Muscle of arm (tissue), 14 donors: ENCODE measurements at places on chromosomes 7 and 10.

DNA sequence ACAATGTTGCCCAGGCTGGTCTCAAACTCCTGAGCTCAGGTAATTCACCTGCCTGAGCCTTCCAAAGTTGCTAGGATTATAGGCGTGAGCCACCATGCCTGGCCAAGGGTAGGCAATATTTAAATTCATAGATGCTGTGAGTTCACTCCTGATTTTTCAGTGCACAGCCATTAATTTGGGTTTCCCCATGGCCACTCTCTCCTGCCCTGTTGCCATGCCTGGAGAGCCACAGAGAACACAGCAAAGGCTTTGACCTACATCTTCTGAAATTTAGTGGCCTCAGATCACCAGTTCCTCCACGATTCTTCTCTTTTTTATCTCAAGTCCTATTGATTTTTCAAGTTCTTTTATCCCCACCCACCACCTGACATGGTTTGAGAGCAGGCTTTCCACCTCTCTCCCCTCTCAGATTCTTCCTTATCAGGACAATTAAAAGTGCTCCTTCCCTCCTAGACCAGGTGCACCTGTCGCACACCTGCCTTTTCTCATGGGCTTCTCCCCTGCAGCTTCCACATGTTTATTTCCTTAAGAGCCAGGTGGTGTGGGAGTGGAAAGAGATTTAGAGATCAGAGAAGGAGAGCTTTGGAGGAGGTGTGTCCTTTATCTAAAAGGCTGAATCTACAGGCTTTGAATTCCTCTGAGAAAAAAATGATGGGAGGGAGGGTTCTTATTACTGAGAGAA is 123.8 kb downstream of the ADRA2A start:
- no peak for DNase-seq

GRCh38 chr10:5550621-5551530 is 26.1 kb downstream of the CALML3 start:
- DNase-seq: no peak

- DNase-seq: no peak
Observed at GRCh38 chr7:28276298-28276697, 95.7 kb upstream of the JAZF1 start.

- no peak for DNase-seq
Observed at GRCh38 chr7:159195946-159196345, 51.3 kb upstream of the VIPR2 start.

DNA sequence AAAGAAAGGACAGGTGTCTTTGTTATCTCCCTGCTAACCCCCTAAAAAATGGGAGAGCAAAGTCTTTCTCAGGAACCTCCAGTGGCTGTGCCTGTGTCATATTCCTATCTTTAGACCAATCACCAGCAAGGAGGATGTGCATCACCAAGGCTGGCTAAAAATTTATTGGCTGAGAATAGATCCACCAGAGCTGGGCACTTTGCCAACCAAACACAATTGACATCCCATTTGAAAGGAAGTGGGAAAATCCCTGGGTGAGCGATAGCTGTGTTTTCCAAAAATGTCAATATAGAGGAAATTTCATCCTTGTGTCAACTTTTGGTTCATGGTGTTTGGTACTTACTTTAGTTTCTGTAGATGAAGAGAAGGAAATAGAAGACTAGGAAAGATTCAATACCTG is 13.1 kb upstream of the GPR141 start:
- no peak for DNase-seq

GRCh38 chr10:71964098-71964742 is at the start of gene CHST3:
TSS of gene CHST3 (plus strand) at chr10:71964395. CDS start at chr10:72005843, 41,448 bp downstream.
- peak; percentile 65 for DNase-seq

- DNase-seq: no peak
Observed at GRCh38 chr7:112405286-112405685, 45.0 kb upstream of the IFRD1 start.

GRCh38 chr10:69318106-69318866 is 40.0 kb downstream of the HK1 start:
- DNase-seq: peak; percentile 90

- DNase-seq: peak; percentile 31
Observed at GRCh38 chr10:10270126-10271050, 747.3 kb upstream of the CELF2 start.

DNA sequence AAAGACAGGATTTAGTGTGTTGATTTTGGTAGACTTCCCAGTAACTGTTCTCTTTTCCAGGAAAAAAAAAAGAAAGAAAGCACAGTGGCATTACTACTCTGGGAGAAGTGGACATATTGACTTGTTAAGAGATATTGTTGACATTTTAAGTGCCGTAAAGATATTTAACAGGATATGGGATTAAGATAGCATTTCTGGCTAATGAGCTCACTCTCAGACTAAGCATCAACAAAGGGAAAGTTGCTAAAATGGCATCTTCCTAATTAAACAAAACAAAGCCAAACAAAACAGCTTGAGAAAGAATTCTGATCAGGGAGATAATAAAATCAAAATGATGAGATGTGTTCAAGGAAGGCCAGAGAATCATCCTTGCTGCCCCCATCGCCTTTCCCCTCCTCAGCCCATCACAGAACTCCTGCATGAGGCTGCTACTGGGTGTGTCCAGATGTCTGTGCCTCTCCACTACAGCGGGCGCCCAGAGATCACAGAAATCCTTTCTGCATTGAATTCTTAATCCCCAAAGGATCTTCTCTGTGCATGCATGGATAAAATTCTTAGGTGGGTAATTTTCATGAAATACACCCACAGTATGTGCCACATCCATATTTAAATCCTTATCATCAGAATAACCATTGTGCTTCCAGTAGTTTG is 270.5 kb downstream of the POU6F2 start:
- no peak for DNase-seq
